ENCODE measurements at places on chromosomes 2 and 18.

- no peak for DNase-seq
Measured at GRCh38 chr2:79039944-79040343, 14.4 kb downstream of the REG3G start.

DNA sequence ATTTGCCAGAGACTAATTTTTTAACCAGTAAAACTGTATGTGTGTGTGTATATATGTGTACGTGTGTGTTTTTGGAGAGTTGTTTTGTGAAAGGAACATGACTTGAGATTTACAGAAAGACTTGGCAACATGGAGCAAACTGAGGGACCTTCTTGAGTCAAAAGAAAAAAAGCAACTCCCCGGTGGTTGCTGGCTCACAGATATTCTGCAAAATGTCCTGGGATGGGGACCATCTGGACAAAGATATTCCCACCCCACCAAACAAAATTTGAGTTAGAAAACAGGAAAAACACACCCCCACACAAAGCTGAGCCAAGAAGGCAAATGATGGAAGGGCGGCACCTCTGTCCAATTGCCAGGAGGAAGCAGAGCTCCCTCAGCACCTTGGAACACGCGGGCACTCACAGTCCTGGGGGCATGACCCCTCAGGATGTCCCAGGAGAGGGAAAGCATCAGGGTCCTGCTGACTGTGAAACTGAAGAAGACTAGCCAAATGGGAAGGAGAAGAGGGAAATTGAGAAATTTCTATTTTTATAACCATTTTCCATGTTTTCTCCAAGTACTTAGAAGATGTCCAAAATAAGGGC lies 290.2 kb upstream of the ACVR2A start:
- no peak for DNase-seq

GRCh38 chr18:68937029-68937599 lies 139.2 kb downstream of the CCDC102B start:
- no peak for DNase-seq

DNA sequence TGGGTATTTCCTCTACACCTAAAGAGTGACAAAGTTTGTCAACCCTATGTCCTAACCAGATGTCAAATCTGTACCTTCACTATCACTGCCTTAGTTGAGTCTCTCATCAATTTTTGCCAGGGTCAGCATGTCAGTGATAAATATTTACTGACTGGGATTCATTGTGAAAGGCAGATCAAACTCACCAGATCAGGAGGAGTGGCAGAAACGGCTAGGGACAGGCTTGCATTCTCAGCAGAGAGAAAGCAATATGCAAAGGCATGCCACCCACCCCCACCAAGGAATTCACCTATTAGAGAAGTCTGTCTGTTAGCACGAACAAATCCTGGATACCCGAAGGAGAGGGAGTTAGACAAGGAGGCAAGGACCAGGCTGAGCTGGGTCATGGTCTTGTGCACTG lies 62.6 kb downstream of the PTPN2 start:
- no peak for DNase-seq

DNA sequence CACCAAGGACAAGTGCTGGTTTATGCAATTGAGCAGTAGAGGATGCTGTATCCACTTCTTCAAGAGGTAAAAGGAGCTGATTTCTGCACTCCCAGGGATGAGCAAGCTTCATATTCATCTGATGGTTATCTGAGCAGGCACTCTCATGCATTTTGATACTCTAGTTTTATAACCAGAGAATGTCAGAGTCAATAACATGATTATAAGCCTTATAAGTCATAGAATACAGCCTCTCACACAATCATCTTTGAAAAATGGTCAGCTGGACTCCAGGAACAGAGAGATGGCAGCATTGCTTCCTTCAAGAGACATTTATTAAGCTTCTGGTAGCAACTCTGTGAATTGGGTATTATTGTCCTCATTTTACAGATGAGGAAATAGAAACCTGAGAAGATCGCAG lies 167.1 kb downstream of the SLC8A1 start:
- DNase-seq = no peak

DNA sequence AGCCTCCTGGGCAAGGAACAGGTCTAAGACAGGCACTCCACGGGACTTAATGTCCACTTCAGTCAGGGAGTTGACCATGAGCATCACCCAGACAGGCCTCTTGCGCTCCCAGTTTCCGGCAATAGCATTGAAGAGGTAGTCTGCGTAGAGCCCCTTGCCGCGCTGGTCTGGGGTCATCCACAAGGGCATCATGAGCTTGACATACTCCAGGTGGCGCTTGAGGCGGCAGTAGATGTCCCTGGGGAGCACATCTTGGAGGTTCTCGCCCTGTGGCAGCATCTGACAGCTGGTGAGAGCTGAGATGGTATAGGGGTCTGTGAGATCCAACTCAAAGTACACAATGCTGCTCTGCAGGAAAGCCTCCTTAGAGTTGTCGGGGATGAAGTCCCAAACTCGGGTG lies 10.6 kb downstream of the TRABD2A start:
- no peak for DNase-seq

- DNase-seq = no peak
Measured at GRCh38 chr18:3440341-3440740, 9.6 kb upstream of the TGIF1 start.

DNA sequence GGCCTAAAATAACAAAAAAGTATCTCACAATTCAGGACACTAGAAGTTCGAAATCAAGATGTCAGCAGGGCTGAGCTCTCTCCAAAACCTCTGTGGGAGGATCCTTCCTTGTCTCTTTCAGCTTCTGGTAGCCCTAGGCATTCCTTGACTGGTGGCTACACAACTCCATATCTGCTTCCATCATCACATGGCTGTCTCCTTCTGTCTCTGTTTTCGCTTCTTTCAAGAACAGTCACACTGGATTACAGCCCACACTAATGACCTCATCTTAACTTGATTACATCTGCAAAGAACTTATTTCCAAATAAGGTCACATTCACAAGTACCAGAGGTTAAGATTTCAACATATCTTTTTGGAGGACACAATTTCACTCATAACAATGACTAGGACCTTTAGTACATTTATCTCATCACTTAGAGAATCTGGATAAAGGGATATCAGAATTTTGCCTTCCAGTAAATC lies 275.2 kb downstream of the IRS1 start:
- DNase-seq = no peak

GRCh38 chr2:10444463-10444862 lies 3.7 kb downstream of the ODC1 start:
- peak; percentile 54 for DNase-seq

DNA sequence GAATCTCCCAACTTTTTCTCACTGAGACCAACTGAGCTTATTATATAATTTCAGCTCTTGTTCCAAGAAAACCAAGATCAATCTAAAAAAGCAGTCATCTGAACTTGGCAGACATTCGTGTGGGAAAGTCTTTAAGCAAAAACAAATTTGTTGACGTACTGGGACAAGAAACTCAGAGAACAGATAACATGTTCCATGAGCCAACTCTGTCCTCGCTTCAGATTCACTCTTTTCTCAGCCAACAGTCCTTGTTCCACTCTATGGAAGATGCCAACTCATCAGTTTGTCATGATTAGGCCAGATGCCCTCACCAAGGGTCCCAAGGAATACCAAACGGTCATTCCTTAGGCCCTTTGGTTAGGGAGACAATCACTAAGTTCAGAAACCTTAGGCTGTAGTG lies 224.2 kb upstream of the CTAGE1 start:
- DNase-seq = no peak

DNA sequence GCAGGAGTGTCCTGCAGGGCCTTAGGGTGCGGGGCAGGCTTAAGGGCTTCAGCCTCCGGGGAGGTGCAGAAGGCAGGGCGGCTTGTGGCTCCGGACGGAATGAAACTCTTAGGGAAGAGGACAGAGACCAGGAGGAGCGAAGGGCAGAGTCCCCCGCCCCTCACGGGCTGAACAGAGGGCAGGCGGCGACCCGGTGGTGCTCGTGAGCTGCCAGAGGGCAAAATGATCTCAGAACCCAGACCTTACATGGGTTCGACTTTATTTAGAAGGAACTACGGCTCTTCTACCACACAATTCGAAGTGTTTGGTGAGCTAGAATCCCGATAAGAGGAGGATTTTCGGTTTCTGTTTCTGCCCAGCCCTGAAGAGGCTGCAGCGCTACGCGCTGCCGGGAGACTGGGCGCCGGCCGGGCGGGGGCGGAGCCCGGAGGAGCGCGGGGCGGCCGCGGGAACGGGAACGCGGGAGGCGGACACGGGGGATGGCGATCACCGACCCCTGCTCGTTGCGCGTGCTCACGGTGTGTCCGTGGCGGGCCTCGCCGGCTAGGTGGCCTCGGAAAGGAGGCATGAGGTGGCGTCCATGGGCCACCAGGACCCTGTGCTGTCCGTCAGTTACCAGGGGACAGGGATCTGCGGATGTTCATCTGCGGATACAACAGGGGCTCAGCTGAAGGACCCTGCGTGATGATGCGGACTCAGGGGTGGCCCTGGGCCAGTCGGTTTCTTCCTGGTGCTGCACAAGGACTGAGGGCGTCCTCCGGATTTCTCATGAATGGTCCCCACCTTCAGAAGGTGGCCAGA lies 4.2 kb upstream of the SP100 start:
- peak; percentile 58 for DNase-seq
